ENCODE measurements at places on chromosomes 2 and 18.

GRCh38 chr2:184357033-184357432 is 241.3 kb upstream of the ZNF804A start:
- no peak for DNase-seq

- DNase-seq: no peak
Observed at GRCh38 chr2:11757101-11757500, 10.7 kb downstream of the LPIN1 start.

DNA sequence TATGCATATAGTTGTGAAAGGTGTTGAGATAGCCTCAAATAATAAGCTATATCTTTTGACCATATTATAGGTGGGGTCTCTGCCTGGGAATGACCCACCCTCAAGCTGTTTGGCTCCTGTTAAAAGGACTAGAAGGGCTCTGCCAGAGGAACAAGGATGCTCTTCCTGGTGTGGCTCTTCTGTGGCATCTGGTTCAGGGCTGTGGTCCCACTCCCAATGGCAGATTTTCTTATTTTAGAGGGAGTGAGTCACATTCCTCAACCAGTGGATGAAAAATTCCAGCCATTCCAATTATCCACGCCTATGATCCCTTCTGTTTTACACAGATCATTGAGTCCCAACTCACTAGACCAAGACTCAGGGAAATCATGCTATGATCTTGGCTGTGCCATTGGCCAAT is 119.9 kb downstream of the PARD3B start:
- peak; percentile 91 for DNase-seq

GRCh38 chr2:206642075-206643025 is at the start of gene FAM237A:
Gene FAM237A (plus strand): TSS chr2:206642487. CDS start chr2:206644237, 1,750 bp downstream.
- peak; percentile 67 for DNase-seq

DNA sequence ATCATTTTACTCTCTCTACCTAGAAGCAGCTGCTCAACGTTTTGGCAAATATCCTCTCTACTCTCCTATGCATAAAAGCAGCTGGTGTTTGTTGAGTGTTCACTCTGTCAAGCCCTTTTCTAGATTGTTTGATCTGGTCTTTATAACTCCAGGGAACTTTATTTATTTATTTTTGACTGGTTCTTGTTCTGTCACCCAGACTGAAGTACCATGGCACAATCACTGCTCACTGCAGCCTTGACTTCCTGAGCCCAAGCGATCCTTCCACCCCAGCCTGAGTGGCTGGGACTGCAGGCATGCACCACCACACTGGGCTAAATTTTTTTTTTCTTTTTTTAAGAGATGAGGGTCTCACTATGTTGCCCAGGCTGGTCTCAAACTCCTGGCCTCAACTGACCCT is 12.7 kb downstream of the CATIP start:
- DNase-seq: no peak

DNA sequence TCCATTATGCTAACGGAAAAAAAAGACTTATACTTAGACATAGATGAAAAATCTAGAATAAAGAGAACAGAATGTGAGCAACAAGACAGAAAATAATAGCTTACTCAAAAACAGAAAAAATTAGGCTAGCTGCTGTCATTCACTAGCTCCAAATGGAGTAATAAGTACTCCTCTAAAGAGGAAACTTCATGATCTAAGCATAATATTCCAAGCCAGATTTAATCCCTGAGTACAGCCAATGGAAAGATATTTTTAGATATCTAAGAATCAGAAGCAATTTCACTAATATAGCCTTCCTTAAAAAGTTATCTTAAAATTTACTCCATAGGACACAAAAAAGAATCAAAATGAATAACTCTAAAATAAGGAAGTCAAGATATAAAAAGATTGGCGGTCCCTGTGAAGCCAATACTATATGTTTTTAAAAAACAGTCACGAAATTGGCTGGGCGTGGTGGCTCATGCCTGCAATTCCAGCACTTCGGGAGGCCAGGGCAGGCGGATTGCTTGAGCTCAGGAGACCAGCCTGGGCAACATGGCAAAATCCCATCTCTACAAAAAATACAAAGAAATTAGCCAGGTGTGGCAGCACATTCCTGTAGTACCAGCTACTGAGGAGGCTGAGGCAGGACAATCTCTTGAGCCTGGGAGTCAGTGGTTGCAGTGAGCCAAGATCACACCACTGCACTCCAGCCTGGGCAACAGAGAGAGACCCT is 123.2 kb upstream of the BCL2L11 start:
- no peak for DNase-seq

GRCh38 chr2:10289891-10290290 is 12.8 kb upstream of the HPCAL1 start:
- DNase-seq: peak; percentile 84

GRCh38 chr18:63676526-63677323 is 15.0 kb upstream of the SERPINB3 start:
- DNase-seq: peak; percentile 30

GRCh38 chr2:56587456-56587855 is 403.7 kb downstream of the CCDC85A start:
- DNase-seq: peak; percentile 62

DNA sequence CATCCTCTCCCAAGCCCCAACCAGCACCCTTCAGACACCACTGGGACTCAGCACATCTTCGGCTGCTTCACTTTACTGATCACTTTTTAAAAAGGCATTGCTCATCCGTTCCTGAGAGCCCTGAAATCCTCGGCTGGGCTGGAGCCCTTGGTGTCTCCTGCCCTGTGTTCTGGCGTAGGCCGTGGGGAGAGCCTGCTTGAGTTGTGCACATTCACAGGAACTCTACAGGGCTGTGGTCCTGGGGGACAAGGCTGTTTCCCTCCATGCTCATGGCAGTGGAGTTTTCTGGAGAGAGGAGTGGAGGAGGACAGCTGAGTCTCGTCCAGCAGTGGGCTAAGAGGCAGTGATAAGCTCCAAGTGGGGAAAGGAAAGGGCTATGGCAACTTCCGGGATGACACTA is 15.9 kb downstream of the CENPA start:
- DNase-seq: no peak

- DNase-seq: peak; percentile 27
Observed at GRCh38 chr2:203025592-203025991, 10.9 kb downstream of the NBEAL1 start.

DNA sequence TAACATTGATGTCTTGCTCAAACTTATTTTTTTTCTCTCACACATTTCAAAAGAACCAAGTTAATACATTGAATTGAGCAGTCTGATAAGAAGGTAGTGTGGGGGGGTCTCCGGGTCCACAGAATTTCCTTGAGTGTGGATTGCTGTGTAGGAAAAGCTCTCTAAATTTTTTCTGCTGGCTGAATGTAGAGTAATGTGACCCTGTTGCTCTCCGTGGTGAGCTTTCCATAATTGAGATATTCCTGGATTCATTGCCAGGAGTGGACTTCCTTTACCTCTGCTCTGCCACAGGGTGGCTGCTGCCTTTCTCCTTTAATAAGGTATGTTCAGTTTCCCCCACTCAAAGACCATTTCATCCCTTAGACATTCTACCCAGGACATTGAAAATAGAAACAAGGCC is 50.9 kb downstream of the PKP4 start:
- peak; percentile 45 for DNase-seq

DNA sequence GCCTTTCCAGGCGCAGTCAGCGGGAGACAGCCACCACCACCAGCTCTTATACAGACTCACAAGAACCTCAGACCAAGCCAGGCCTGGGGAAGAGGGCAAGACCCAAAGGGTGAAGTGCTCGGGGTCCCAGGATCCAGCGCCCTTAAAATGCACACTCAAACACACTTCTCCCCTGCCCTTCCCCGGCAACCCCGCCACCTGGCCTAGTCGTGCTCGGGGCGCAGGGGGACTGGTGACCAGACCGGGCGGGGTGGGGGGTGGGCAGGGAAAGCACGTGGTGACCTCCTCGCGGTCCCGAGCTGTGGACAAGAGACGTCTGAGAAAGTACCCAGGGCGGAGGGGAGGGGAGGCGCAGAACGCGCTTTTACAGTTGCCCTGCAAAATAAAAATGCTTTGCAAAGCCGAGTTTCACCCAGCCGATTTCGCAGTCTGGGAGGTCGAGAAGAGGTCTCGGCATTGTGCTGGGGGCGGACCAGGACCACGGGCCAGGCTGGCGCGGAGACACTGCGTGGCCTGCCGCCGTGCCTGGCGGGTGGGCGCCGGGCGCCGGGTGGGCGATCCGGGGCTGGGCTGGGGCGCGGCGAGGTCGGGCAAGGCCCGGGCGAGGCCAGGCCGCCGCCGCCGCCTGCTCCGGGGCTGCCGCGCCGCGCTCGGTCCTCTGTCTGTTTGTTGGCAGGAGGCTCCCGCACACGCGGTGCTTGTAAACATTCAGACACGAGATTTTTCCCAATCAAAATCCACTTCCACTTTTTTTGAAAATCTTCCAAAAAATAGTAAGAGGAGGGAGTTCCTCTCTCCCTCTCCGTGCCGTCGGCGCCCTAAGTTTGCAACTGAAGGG is 2.0 kb downstream of the BCL11A start:
- peak; percentile 70 for DNase-seq

DNA sequence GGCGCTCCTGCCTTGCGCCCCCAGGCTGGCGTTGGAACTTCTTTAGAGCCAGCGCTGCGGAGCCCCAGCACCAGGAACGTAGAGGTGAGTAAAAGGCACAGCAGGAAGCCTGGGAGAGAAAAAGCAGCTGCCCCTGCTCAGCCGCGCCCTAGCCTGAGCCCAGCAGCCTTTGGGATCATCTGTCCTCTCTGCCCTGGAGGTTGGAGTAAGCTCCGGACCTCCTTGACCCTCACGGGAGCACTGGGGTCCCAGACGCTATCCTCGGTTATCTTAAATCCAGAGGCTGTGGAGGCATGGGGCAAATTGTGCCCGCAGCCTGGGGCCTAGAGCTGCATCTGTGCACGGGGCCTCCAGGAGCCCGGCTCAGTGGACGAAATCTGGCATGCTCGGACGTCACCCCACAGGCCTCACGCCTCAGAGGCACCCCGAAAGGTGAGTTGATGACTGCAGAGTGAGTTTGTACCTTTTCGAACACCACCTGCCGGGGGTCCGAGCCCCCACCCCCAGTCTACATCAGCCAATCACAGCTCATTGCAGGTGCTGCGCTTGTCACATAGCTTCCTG is 1.6 kb upstream of the SLC66A2 start:
- no peak for DNase-seq

All from EH (cell line).